Activated CD4-positive, alpha-beta T cell treated with anti-CD3 and anti-CD28 coated beads for 1 hour (primary cell): ENCODE measurements at places on chromosomes 12 and 14.

DNA sequence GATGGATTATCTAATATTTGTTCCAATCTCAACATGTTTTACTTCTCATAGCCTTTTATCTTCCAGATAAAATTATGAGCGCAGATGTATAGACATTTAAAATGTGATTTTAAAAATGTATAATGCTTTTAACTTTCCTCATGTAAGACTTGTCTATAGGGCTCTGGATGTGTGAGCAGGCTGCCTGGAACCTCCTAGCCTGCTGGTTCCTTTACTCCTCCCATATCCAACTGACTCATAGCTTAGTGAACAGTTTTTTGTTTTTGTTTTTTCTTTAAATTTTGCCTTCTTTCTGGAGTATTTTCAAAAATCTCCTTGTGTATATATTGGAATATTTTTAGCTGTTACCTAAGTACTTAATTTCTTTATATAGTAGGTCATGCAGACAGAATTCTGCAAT, 115.4 kb downstream of the PDE3A start:
- no peak for DNase-seq

- DNase-seq: no peak
Measured at GRCh38 chr12:122836027-122836921, 1.0 kb downstream of the HIP1R start.

GRCh38 chr14:90697132-90697531, 119.1 kb downstream of the TTC7B start:
- DNase-seq: no peak

- peak; percentile 75 for DNase-seq
Measured at GRCh38 chr12:120583478-120584030, 2.4 kb upstream of the POP5 start.

DNA sequence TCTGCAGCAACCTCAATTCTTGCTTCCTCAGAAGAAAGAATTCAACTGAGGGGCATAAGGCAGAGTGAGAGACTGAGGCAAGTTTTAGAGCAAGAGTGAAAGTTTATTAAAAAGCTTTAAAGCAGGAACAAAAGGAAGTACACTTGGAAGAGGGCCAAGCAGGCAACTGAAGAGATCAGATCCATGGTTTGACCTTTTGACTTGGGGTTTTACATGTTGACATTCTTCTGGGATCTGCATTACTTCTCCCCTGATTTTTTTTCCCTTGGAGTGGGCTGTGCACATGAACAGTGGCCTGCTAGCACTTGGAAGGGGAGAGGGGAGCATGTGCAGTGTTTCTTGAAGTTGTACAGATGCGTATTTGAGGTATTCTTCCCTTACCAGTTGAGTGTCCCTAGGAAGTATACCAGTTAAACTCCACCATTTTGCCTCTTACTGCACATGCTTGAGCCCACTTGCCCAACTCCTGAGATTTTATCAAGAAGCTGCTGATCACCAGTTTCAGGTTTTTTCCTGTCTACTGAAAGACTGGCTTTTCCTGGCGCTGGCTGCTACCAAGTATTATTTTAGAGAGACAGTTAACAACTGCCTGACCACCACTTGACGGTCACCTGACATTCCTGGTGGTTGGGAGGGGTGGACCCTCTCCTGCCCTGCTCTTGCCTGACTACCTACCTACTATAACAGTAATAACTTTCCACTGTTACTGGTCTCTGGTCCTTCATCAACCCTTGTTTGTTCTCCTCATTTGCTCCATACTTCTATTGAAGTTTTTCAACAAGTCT, 26.0 kb upstream of the TMTC2 start:
- no peak for DNase-seq

DNA sequence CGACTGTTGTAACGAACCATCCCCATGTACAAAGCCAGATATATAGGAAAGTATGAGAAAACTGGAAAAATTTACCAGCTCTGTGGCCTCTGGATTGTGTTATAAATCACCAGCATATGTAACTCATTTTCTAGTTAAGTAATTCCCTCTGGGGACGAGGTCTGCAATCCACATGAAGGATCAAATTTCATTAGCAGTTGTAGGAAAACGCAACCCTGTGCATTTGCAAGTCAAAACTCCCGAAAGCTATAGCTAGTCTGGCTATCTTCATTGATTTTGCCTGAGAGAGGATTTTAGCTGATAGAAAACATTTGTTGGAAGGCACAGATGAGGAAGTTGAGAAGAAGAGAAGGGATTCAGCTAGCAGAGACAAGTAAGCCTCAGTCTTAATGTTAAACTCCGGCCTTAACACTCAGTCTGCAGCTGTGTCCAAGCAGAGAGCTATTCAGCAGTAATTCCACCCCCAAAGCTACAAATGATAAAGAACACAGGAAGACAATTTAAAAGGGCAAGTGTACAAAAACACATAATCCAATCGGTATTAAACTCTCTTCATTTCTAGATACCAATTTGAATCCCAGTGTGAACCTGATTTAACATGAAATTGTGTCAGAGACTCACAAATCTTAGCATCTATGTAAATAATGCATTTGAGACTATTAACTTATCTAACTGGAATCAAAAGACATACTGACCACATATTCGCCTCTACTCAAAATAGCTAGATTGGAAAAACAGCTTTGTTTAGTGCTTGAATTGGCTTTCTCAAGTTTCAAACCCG, 54.2 kb upstream of the CERS5 start:
- no peak for DNase-seq

GRCh38 chr12:4353785-4354208, 25.7 kb downstream of the FGF23 start:
- no peak for DNase-seq

- no peak for DNase-seq
Measured at GRCh38 chr14:51079085-51079484, 15.8 kb downstream of the TRIM9 start.

DNA sequence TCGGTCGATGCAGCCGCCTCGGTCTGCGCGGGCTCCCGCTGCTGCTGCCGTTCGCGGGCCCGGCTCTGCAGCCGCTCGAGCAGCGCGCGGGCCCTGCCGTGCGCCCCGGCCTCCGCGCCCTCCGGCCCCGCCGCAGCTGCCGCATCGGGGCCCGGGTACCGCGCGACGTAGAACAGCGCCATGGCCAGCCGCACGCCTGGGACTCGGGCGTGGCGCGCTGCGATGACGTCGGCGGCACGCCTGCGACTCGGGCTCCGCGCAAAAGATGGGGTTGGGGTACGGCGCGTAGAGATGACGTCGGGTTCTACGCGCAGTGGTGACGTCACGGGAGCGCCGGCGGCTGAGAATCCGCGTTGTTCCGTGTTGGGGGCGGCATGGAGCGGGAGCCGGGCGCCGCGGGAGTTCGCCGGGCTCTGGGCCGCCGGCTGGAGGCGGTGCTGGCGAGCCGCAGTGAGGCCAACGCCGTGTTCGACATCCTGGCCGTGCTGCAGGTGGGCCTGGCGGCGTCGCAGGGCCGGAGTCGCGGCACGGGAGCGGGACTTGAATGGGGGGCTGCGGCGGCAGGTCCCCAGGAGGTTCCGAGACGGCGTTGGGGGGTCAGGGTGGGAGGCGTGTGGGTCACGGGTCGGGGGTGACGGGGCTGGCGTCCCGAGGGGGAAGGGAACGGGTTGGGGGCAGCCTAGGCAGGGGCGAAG, at the start of the genes DDX51 and NOC4L:
TSS of gene DDX51 (minus strand) at position 205 of the 695 bp plus-strand sequence. CDS start at position 182, 23 bp downstream.
TSS of gene NOC4L (plus strand) at position 343 of the 695 bp plus-strand sequence. CDS start at position 375, 32 bp downstream.
- peak; percentile 95 for DNase-seq

- DNase-seq: no peak
Measured at GRCh38 chr12:103386451-103386850, 109.3 kb downstream of the C12orf42 start.

GRCh38 chr12:93086288-93086727, 157.2 kb upstream of the EEA1 start:
- DNase-seq: no peak

GRCh38 chr14:82621881-82622450, 1088.3 kb upstream of the SEL1L start:
- DNase-seq: no peak

DNA sequence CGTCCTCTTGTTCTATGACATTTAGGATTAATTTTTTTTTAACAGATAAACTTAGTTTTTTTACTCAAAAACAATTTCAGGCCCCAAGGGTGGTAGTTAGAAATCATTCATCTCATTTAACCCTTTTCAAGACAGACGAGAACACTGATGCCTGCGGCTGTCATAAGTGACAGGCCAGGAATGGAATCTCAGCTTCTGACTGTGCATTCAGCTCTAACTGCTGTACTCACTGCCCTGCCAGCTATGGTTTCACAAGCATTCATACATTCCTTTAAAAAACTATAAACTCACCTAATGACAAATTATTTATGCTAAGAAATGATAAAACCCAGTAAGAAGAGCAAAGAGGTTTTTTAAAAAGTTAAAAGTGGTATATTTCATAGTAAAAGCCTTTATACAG, 8.8 kb downstream of the DENND5B start:
- no peak for DNase-seq

DNA sequence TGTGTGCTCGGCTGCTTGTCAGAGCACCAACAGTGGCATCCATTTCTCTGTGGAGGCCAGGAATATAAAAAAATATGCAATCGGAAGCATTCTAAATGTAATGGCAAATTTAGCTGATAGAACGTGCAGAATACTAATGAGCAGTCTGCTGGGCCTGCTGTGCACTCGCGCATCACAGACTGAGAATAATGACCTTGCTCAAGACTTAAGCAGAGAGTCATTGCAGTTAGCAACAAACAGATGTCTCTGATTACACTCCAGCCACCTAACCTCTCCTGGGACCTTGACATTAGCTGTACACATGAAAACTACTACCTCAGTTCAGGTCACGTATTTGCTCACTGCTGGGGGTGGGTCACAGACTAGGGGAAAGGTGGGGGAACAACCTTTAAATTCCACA, 269.2 kb upstream of the DAAM1 start:
- no peak for DNase-seq

- DNase-seq: no peak
Measured at GRCh38 chr12:13187399-13187798, 9.1 kb upstream of the EMP1 start.

- no peak for DNase-seq
Measured at GRCh38 chr14:92647797-92648279, 100.6 kb downstream of the LGMN start.

DNA sequence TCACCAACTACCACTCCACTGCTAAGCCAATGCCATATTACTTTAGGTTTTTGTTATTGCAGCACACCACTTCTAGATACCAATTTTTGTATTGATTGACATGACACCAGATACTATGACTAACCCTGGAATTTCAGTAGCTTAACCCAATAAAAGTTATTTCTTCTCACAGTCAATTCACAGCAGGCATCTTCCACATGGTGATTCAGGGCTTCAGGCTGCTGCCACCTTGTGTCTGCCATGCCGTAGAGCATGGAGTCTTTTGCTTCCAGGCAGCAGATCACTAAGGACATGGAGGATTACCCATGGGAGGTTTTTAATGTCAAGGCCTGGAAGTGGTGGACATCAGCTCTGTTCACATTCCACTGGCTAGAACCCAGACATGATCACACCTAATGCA, 56.4 kb upstream of the LTA4H start:
- no peak for DNase-seq

DNA sequence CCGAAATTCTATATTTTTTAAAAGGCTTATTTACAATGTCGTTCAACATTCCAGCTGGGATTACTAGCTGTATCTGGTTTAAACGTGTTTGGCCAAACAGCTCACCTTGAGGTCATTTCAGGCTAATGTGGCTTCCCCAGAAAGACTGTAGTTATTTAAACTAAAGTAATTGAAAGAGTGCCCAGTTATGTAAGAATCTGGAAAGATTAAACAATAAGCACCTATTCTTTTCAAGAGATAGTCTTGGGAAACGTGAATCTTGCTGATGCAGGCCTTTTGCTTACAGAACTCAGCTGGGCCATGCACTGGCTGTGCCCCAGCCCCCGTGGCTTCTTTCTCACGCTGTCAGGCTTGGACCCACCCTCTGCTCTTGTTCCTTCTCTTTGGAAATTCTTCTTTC, 24.4 kb downstream of the GLRX5 start:
- DNase-seq: no peak

- DNase-seq: no peak
Measured at GRCh38 chr12:6765048-6765633, 1.0 kb upstream of the PTMS start.

GRCh38 chr12:120183211-120183631, 11.3 kb downstream of the GCN1 start:
- DNase-seq: no peak

- DNase-seq: no peak
Measured at GRCh38 chr12:42673535-42673934, 84.0 kb upstream of the PRICKLE1 start.

GRCh38 chr12:125247477-125247876, 182.2 kb downstream of the AACS start:
- no peak for DNase-seq

- DNase-seq: no peak
Measured at GRCh38 chr12:124868252-124869058, 4.8 kb upstream of the SCARB1 start.

GRCh38 chr12:121390856-121391255, 9.1 kb upstream of the RNF34 start:
- no peak for DNase-seq

DNA sequence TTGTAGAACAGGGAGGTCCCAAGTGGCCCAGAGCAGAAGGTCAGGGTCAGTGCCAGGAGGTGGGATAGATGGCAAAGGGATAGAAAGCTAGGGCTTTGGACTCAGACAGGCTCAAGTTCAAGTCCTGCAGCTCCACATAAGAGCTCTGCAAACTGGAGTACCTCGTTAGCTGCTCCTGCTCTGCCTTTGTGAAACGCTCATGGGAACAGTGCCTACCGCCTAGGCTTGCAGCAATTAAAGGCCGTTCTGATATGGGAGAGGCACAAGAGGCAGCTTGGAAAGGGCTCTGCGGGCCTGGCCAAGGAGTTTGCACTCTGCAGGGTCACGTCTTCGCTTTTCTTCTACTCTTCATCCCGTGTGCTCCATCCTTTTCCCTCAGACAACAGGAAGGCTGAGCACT, 54.1 kb downstream of the MAP1LC3B2 start:
- DNase-seq: no peak

DNA sequence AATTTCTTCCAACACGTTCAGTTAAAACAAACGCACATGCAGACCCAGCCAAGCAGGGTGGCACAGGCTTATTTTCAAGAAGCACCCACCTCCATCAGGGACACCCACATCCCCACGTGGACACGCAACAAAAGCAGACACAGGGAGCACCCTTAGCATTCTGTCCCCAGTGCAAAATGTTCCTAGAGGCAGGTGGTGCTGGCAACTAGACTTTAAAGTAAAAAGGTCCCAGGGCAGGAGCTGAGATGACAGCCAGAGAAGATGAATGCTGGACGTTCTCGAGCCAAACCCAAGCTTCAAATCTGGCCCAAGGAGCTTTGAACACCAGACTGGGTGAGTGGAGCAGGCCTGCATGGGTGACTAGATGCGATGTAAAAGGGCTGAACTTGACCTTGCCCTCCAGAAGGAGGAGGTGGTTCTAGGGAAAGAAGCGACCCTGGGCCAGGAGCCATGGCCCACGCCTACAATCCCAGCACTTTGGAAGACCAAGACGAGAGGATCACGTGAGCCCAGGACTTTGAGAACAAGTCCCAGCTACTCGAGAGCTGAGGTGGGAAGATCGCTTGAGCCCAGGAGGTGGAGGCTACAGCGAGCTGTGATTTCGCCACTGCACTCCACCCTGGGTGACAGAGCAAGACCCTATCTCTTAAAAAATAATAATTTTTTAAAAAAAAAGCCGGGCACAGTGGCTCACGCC, 47.3 kb downstream of the KDM2B start:
- DNase-seq: no peak
